ENCODE measurements at places on chromosomes 1 and 21.

DNA sequence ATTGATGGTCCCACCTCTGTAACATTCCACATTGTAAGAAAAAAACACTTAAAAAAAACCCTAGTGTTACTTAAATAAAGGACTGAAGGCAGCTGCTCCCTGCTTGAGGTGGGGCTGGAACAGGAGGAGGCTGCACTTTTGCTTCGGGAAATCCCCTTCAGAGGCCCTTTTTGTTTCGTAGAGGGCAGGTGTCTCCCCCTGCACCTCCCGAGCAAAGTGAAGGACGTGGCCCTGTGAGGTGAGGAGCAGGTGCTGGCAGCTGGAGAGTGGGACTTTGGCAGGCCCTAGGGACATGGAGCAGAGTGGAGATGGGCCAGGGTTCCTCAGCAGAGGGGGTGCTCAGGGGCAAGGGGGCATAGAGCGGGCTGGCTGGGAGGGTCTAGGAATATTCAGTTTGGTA lies 33.4 kb upstream of the WNT4 start:
- peak; percentile 28 for DNase-seq

DNA sequence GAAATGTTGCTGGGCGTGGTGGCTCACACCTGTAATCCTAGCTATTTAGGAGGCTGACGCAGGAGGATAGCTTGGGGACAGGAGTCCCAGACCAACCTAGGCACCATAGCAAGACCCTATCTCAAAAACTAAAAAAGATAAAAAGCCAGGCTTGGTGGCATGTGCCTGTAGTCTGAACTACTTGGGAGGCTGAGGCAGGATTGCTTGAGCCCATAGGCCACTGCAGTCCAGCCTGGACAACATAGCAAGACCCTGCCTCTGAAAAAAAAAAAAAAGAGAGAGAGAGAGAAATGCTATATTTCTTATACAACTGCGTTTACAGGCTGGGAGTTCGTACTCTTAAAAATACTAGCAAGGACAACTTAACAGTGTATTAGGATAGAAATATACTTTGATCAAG lies 46.2 kb upstream of the SPOCD1 start:
- no peak for DNase-seq

DNA sequence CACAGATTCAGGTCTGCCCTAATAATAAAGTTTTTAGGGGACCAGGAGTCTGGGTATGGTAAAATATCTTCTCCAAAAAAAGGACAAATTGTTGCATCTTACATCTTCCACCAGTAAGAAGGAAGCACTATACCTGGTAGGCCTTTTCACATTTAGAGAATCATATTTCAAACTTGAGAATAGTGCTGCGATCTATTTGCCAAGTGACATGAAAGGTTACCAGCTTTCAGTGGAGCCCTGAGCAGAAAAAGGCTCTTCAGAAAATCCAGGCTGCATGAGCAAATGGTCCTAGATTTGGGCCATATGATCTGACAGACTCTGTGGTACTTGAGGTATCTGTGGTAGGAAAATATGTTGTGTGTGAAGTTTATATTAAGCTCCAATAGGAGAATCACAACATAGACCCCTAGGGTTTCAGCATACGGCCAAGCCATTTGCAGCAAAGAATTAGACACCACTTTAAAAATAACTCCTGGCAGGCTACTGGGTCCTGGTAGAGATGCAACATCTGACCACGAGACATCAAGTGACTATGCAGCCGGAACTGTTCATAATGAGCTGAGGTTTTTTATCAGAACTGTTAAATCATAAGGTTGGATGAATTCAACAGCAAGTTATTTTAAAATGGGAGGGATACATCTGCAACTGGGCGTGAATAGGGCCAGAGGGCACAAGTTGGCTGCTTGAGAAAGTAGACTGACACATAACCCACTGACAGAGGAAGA lies 38.6 kb upstream of the CCDC190 start:
- no peak for DNase-seq

GRCh38 chr1:91701472-91701869 lies 184.5 kb downstream of the TGFBR3 start:
- DNase-seq: no peak

DNA sequence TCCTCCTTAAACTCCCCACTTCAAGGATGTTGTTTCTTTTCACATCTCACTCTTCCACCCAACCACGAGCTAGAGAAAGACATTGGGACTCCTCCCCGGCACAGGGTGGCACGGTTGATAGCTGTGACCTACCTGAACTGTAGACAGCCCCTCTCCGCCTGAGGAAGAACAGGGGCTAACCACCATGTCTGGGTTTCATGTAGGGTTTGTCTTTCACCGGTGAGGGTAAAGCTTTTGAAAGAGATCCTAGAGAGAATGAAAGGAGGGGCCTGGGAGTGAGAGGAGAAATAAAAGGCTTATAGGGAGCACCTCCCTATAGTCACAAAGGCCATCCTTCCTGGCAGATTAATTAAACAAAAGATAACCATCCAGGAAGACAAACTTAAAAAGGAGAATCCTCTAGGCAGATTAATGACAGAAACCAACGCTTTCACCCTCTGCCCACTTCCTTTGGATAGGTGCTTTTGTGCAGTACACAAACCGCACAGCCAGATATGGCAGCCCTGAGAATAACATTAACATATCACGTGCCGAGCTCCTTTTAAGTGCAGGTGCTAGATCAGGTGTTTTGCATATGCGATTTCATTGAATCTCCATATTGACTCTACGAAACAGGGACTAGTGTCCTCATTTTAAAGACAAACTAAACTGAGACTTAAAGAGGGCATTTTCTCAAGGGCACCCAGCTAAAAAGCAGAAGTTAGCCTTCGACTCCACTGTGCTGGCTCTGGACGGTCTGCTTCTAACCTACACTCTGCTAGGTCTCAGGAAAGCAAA lies 178.1 kb upstream of the RUNX1 start:
- peak; percentile 83 for DNase-seq

DNA sequence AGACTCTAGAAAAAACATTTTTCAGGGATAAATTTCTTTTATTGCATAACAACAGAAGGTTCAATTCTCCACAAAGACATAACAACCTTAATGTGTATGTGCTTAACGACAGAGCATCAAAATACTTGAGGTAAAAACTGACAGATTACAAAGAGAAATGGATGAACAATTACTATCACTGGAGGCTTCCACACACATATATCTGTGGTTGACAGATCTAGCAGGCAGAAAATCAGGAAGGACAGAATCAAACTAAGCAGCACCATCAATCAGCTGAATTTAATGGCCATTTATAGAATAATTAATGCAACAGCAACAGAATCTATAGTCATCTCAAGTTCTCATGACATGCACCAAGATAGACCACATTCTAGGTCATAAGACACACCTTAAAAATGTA lies 306.0 kb upstream of the GREM2 start:
- DNase-seq: no peak

GRCh38 chr1:34361121-34361520 lies 184.4 kb downstream of the C1orf94 start:
- DNase-seq: no peak

GRCh38 chr1:224881762-224882211 lies 47.7 kb upstream of the DNAH14 start:
- DNase-seq: no peak

DNA sequence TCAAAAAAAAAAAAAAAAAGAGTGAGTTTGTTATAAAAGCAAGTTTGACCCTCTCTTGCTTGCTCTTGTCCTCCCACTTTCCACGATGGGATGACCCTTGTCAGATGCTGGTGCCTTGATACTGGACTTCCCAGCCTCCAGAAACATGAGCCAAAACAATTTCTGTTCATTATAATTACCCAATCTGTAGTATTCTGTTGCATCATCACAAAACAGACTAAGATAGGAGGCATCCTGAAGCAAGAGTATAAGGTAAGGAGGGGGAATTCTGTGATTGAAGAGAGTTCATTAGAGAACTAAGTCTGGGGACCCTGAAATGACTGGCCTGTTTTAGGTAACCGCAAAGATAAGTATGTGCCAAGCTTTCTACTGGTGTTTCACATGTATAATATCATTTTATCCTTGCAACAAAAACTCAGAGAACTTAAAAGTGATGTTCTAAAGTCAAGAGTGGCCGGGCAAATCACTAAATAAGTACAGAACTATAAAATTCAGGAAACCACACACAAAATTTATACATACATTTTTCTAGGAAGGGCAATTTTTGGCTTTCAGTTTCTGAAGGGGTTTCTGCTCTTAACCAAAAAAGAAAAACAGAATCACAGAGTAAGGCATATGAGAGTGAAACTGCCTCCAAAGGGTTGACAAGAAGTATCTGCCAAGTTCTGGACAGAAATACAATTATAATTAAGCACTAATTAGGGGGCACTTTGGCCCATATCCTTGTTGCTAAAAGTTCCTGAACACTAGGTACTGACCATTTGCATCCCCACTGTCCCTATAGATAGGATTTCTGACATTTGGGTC lies 14.0 kb downstream of the DNALI1 start:
- DNase-seq: no peak

GRCh38 chr1:200304171-200304570 lies 105.7 kb downstream of the ZNF281 start:
- DNase-seq: no peak

DNA sequence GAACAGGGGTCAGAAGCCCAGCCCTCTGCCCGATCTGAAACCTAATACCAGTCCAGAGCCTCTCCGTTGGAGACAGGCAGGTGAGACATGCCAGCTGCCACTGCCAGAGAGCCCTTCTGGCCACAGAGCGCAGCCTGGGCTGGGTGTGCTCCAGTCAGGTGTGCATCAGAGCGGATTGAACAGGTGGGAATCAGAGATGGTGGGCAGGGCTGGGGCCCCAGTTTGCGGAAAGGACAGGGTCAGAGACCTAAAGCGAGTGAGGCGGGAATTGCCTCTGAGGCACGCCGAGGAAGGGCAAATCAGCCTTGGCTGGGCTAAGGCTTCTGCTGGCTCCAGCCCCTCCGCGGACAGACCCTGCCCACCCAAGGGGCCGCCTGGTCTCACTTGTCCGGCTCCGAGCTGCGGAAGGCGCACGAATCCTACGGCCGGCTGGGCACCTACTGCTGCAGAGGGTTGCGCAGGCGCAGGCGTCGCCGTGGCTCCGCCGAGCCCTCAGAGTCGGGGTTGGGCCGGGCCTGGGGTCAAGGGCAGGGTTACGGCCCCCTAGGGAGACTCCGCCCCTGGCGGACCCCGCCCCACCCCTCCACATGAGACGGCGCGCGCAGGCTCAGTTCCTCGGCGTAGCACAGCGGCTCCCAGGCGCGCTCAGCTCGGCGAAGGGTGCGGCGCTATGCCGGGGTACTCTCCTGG lies 10.3 kb downstream of the CPLANE2 start:
- no peak for DNase-seq

DNA sequence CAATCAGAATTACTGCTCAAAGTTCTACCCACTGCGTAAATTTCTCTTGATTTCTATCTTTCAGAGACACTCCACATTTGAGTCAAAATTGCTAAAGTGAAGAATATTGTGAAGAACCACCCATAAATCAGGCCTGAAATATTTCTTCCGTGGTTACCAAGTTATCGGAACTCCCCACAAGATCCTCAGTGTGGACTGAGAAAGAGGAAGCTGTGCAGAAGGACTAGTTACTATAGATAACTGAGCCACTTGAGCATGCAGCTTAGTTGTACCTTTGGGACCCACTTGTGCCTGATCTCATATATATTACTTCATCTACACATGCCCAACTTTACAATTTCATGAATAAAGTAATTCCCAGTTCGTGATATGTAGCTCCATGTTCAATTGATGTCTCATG lies 18.4 kb downstream of the RWDD3 start:
- DNase-seq: no peak

GRCh38 chr1:205053296-205053695 lies 10.3 kb downstream of the CNTN2 start:
- no peak for DNase-seq

GRCh38 chr1:200179126-200179780 lies 151.7 kb downstream of the NR5A2 start:
- no peak for DNase-seq

DNA sequence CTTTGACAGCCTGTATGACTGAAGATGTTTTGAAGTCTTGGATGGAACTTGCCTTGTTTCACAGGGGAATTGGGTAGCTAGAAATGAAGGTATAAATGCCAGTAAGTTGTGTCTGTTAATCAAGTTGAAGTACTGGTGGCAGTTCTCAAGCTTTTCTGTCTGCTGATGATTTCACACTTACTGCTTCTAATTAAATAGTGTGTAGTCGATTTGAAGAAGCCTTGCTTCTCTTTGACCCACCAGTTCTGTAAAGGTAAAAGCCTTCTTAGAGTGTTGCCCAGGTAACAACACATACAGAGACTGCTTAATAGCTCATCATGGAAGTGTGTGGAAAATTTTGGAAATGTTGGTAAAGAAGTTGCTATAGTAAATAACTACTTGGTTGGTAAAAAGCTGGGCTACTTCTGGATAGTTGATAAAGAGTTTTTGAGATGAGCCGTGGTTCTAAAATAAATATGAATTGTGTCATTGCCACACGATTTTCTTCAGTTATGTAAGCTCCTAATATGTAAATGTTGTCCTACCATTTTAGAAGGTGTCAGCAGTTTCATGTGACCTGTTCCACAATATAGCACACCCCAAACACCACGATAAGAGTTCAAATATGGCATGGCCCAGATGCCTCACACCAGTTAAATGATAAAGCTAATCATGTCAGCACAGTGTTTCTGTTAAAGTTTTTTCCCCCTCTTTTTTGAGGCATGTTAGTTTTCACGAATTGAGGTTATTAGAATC lies 7.4 kb downstream of the RABGAP1L start:
- no peak for DNase-seq

GRCh38 chr21:29349702-29350101 lies 51.0 kb downstream of the BACH1 start:
- DNase-seq: no peak

- DNase-seq: no peak
Measured at GRCh38 chr1:35379317-35380000, 111.0 kb downstream of the ZMYM4 start.
